RWPE1 (cell line): ENCODE measurements at places on chromosomes 12 and 14.

GRCh38 chr14:67928375-67928774 lies 108.8 kb downstream of the RAD51B start:
- DNase-seq, result no peak

- no peak for DNase-seq
Observed at GRCh38 chr12:82555699-82556098, 131.0 kb upstream of the TMTC2 start.

- no peak for DNase-seq
Observed at GRCh38 chr12:131223171-131223761, 269.6 kb downstream of the ADGRD1 start.

DNA sequence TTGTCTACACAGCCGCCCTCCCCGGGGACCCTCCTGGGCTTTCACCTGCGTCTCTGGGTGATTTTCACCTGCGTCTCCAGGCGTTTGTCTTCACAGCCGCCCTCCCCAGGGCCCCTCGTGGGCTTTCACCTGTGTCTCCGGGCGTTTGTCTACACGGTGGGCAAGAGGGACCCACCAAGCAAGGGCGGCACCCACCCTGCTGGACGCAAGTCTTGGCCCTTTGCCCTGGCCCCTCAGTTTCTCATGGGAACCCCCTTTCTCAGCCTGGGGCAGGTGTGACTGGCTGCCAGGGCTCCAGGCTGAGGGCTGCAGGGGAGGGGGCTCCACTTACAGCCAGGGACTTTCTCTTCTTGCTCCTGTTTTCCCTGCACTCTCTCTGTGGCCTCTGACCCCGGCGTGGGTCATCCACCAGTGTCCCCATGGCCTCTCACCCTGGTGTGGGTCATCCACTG lies 68.6 kb upstream of the GALNT9 start:
- no peak for DNase-seq

- DNase-seq, result no peak
Observed at GRCh38 chr12:110277530-110278254, 3.4 kb upstream of the ATP2A2 start.

DNA sequence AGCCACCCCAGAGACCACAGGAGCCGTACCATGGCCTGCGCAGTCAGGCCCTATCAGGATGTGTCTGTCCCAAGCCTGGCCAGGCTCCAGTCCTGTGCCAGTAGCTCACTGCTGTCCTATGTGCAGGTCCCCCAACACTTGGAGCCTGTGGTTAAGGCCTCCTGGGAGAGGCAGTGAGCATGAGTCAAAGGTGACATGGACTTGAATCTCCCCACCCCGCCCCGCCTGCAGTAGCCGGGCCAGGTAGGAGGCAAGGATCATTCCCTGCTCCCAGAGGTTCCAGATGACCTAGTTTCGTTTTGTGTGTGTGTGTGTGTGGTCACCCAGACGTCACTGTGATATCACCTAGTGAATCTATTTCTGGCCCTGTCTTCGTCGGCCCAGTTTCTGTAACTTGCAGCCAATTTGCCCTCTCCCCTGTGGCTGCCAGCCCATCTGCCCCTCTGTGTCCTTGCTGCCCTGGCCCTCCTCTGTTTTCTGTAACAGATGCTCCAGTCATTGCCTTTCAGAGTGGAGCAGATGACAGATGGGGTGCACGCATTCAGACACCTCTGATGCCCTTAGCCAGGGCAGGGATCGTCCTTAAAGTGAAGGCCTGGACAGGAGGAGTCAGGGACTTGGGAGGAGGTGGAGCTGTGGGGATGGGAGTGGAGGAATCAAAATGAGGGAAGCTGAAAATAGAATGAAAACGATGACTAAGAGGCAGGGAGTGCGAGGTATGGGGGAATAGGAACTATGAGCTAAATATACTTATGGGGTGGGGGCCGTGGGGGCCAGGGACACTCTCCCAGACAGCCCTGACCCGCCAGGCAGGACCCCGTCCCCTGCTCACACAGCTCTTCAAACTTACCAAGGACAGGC lies 37.4 kb downstream of the SLC6A12 start:
- DNase-seq, result peak; percentile 52

GRCh38 chr12:88946372-88946997 lies 366.2 kb upstream of the KITLG start:
- DNase-seq, result no peak

- DNase-seq, result no peak
Observed at GRCh38 chr12:92502417-92503028, 200.3 kb upstream of the PLEKHG7 start.

DNA sequence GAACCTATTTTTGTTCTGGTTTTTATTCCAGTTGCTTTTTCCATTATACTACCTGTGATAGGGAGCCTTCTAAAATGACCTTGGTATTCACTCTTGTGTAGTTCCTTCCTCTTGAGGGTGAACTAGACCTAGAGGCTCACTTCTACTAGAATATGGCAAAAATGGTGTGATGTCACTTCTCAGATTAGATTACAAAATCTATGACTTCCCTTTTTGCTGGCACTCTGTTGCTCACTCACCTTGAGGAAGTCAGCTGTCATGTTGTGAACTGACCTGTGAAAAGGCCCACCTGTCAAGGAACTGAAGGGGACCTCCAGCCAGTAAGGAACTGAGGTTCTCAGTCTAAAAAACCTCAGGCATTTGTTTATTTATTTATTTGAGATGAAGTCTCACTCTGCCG lies 5.7 kb downstream of the MIPOL1 start:
- no peak for DNase-seq

DNA sequence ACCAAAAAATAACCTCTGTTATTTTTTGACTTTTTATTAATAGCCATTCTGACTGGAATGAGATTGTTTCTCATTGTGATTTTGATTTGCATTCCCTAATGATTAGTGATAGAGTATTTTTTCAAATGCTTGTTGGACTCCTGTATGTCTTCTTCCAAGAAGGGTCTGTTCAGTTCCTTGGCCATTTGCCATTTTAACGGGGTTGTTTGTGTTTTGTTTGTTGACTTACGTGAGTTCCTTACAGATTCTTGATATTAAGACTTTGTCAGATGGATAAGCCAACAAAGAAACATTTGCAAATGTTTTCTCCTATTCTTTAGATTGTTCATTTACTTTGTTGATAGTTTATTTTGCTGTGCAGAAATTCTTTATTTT lies 651.6 kb upstream of the LRFN5 start:
- DNase-seq, result no peak

DNA sequence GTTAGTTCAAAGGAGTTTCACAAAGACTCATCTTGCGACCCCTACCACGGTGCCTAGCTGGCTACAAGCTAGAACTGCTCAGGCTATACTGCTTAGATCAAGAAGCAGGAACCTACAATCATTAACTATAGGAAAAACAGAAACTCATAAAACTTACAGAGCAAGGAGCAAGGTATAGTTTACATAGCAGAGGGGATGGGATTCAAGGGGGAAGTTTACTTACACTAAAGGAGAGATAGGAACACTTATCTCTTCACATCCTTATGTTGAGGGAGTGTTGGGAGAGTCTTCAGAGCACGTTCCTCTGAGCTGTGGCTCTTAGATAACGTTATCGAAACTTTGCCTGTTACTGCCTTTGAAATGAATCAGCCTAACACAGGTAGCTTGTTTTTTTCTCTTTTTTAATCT lies 58.1 kb downstream of the FSCB start:
- DNase-seq, result no peak

GRCh38 chr14:69643430-69644200 lies 32.2 kb downstream of the SUSD6 start:
- DNase-seq, result peak; percentile 95

- DNase-seq, result no peak
Observed at GRCh38 chr14:64092338-64092737, 201.8 kb downstream of the ESR2 start.

DNA sequence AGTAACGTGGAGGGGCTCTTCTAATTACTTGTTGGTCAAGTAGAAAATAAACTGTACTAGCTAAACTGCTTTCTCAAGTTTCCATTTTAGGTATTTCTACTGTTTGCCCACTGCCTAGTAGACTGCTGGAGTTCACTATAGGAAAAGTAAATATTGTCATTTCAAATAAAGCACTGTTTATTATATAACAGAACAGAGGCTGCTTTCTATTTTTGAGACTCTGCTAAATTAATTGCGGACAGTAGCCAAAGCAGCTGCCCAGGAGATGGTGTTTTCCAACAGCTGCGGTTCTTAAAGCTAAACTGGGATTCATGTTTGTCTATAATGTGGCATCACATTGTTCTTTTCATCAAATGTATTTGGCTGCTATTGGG lies 15.9 kb upstream of the SIX1 start:
- DNase-seq, result no peak

DNA sequence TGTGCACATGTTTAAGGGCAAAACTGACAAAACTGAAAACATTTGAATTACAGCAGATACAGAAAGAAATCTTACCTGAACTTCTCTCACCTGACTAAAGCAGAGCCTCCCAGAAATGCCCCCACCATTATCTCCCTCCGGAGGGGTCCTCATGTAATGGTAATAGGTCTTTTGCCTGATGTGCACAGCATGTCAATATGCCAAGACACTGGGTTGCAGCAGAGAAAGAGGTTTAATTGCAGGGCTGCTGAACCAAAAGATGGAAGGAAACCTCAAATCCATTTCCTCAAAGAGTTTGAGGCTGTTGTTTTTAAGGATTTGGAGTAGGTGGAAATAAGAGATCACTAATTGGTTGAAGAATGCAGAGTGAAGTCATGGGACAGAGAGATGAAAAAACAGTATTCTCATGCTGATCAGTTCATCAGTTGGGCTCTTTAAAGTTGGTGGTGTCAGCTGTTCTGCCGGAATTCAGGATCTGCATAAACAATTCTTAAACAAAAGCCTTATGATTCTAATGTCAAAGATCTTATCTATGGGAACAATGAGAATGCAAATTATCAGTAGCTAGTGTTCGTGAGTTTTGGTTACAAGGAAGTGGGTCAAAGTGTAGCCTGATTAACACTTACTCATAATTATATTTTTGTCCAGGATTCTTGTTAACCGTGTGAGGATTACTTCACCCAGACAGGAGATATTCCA lies 18.2 kb downstream of the ANG start:
- DNase-seq, result no peak

DNA sequence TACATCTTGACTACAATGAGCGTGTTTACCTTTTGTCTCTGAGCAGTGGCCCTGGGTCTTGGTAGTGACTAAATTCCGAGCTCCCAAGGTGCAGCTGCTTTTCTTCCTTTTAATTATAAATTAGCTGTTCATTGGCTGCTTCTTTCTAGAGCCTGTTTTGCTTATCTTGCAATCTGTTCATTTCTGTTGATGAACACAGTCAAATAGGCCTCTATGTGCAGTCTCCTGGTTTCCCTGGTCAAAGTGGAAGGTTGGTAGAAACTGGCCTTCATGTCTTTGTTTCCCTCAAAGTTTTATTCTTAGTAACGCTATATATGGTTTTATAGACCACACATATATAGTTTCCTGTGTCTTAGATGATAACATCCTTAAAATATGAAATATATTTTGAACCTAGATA lies 94.1 kb downstream of the DUSP16 start:
- no peak for DNase-seq

DNA sequence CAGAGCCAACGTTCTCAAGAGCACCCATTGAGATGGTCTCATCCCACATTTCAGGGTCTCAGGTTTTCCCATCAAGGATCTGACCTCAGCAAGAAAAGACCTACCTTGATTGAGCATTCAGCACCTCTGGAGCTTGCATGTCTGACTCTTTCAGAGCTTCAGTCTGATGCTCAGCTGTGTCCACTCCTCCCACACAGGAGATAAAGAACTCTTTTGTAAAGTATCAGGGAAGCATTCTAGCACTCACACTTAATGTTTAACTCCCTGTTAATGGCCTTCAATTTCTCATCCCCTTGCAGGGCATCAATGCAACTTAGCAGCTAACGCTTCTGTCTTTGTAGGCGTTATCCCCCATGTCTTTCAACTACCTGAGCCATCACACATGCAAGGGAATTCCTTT lies 124.1 kb downstream of the GALC start:
- no peak for DNase-seq

- peak; percentile 96 for DNase-seq
Observed at GRCh38 chr12:12804432-12804886, 8.7 kb upstream of the DDX47 start.

- DNase-seq, result peak; percentile 57
Observed at GRCh38 chr12:1518591-1519516, 75.5 kb downstream of the FBXL14 start.

- DNase-seq, result no peak
Observed at GRCh38 chr14:104513641-104514046, 65.9 kb upstream of the C14orf180 start.

GRCh38 chr12:32545413-32545980 lies 133.6 kb upstream of the DNM1L start:
- DNase-seq, result no peak

DNA sequence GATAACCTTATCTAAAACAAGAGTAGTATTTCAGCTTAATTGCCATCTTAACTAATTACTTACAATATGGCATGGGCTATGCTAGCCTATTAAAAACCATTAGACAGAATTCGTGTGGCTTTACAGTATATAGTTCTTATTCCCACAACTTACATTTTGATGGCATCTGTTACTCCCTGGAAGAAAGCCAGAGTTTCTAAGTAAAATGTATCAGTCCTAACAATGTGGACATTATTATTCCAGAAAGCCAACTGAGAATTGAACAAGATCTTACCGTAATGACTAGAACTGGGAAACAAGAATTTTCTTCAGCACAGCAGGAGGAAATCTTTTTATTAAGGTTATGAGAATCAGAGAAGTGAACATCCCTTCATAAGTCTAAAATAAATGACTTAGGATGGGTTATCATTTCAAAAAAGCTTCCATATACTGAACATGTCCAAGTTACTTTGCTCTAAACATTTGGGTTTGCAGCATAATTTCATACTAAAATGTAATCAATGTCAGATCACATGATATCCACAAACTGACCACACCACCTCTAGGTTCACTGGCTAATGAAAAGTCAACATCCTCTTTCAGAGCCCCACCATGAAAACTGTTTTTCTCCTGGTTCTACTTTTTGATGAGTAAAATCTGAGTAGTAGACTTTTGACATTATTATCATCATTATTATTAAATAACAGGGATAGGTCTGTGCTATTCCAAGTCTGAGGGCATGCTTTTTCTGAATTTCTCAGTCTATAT lies 179.7 kb downstream of the SSPN start:
- DNase-seq, result no peak
